ENCODE measurements at places on chromosomes 1 and 21.
A peak's percentile ranks its signal among the peaks of the same experiment; 100 is the strongest.

DNA sequence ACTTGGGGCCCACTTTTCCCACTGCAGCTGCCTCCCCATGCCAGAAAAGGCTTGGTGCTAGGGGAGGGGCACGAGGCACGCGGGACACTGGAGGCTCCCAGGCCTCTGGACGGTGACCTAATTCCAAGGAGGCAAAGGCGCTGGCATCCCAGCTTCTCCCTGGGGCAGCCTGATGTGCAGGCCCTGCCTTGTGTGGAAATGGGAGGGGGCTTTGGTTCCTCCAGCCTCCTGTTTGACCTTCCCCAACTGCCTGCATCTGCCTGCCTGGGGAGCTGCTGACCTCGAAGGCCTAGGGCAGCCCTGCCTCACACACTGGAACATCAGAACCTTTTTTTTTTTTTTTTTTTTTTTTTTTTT is 39.9 kb downstream of the KIAA1614 start:
- DNase-seq, result no peak

DNA sequence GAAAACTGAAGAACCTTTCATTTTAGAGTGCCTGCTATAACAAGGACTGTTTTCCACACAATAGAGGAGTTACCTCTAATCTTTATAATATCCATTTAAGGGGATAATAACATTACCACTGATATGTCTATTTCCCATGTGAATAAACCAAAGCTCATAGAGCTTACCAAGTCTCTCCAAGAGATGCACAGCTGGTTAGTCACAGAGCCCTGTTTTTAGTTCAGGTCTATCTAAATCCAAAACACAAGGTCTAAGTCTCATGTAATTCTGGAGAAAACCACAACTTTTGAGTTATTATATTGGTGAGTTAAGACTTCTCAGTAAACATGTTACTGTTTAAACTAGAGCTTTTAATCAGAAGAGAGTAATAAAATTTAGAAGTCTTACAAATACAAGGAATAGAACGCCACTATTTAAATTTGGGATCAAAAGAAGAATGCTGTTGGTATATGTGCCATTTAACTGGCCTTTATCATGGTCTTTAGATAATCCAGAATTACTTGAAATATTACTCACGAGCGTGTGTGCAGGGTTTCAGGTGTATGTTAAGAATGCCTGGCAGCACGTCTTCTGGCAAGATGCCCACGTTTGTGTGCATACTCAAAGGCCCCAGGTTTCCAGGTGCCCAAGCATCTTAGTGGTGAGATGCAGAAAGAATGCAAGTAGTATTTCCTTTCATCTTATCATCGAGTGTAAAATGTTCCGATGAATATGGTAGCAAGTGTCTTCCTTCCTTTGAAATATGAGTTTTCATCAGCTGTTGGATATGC is 190.6 kb downstream of the FMN2 start:
- DNase-seq, result no peak

DNA sequence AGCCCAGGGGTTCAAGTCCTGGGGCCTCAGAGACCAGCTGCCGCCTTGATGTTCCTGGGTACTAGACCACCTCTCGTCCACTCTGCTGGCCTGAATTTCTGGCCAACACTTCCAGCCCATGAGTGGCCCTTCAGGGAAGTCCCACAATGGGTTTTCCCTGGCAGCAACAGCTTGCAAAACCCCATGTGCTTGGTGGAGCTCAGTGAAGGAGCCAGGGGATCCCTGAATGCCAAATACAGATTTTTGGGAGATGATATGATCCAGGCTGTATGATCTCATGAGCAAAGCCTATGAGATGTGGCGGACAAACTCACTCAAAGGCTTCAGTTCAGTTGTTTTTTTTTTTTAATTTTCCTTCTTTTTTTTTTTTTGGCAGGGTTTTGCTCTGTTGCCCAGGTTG is 9.6 kb upstream of the RASSF5 start:
- DNase-seq, result no peak

GRCh38 chr1:119874186-119874585 is 22.1 kb downstream of the ADAM30 start:
- DNase-seq, result no peak

- peak; percentile 80 for DNase-seq
Observed at GRCh38 chr21:26846036-26846931, 1.1 kb upstream of the ADAMTS1 start.

DNA sequence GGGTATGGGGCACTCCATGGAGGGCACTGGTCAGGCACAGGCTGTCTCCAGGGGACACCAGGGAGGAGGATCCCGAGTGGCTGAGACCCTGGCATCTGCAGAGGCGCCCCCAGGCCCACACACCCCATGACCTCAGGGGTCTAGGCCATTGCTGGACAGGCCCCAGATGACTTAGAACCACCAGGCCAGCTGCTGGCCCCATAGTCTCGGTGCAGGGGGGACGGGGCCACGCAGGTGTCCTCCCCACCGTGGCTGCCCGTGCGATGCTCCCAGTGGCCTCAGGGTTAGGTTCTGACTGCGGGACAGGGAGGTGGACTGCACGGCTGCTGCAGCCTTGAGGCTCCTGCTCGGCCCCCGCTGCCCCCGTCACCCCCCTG is 44.0 kb downstream of the MORN1 start:
- DNase-seq, result no peak

DNA sequence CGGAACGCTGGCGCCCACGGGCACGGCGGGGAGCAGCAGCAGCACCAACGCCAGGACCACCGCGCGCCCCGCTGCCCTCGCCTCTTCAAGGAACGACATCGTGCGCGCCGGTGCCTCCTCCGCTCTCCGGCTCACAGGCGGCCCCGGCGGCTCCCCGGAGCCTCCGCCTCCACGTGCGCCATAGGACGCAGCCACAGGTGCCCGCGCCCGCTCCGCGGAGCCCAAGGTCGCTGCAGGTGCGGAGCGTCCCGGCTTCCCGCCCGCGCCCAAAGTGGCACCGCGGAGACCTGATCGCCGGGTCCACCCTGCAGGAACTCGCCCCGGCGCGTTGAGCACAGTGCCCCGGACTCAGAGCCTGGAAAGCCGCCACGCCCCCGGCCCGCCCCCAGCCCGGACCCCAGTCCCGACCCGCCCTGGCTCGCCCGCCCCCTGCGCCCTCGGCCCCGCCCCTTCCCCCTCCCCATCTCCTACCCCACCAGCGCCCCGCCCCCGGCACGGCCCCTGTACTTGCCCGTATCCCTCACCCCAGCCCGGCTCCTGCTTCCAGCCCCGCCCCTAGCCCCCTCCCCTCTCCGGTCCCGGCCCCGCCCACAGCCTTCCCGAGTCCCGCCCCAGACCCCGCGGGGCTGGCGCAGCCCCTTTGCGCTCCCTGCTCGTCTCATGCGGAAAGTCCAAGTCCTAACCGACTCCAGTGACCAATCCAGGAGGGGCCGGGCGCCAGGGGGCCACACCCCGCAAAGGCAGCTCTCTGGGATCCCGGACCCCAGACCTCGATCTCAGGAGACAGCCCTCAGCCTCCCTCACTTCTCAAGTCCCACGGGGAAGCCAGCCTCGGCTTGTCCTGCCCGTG is at the start of gene MEGF6:
Gene MEGF6 (minus strand): TSS at position 339 of the 850 bp plus-strand sequence. CDS start 240 bp downstream, at position 99.
- DNase-seq, result peak; percentile 97

DNA sequence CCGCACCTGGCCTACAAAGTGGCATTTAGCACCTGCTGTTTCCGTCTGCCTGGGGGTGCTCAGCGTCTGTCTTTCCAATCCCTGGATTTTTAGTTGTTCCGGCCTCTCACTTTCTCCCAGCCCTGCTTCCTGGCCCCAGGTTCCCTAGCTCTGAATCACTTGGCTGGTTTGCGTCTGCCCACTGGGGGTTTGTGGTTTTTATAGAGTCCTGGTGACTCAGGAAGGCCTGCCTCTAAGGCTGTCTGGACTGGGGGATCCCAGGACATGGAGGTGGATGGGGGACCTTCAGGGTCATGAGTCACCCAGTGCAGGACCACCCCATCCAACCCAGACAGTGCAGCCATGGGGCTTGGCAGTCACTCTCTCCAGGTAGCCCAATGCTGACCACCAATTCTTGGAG is 53.5 kb downstream of the MRPL37 start:
- no peak for DNase-seq
